Esophagus muscularis mucosa (tissue), 4 donors: ENCODE measurements at places on chromosomes 11 and 22. TPM values are rescaled to one million over a fixed set of nuclear protein-coding genes. Genes with fewer than 3 reads are reported as not detected.

Gene FJX1
- 6.4 TPM for total RNA-seq

Gene ZNRF3
- total RNA-seq: 29.7 TPM

Gene SELENOO
- total RNA-seq: 22.5 TPM

DNA sequence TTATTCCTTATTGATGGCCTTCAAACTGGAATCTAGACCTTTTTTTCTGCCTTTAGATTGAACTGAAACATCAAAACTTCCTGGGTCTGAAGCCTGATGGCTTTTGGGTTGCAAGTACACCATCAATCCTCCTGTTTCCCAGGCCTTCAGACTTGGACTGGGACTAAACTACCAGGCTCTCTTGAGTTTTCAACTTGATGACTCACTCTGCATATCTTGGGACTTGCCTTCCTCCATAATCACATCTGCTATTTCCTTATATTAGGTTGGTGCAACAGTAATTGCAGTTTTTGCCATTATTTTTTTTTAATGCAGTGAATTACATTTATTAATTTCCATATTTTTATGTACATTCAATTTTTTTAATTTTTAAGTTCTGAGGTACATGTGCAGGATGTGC, 7.0 kb downstream of the OR51B5 start:
- DNase-seq: no peak
- no peak overlapping the region for H3K4me3 ChIP-seq
- H3K4me1 ChIP-seq: no peaks in the 10 kb centered on the region
- H3K27me3 ChIP-seq: no peaks in the 10 kb centered on the region

DNA sequence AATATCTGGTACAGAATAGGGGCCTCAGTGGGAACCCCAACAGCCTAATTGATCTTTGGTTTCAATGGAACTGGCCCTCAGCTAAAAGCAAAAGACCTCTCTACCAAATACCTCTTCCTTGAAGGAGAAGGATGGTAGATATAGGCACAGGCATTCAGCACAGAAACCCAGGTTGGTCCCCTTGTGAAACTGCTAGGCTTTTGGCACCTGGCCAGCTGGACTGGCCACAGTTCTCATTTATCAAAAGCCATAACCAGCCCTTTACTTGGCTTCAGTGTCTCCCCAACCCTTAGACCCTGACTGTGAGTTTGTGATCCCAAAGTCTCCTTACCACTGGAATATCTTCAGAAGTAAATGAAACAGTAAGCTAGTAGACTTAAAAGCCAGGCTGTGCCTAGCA, 152.9 kb downstream of the TENM4 start:
- no peaks in the 10 kb centered on the region for H3K4me1 ChIP-seq
- no peaks in the 10 kb centered on the region for H3K36me3 ChIP-seq
- H3K27me3 ChIP-seq: no peaks in the 10 kb centered on the region
- no peak overlapping the region for H3K27ac ChIP-seq
- DNase-seq: no peak
- H3K4me3 ChIP-seq: no peak overlapping the region

GRCh38 chr11:102934735-102935134, 20.8 kb downstream of the MMP13 start:
- no peak overlapping the region for H3K4me3 ChIP-seq
- H3K27me3 ChIP-seq: no peaks in the 10 kb centered on the region
- H3K4me1 ChIP-seq: no peaks in the 10 kb centered on the region

DNA sequence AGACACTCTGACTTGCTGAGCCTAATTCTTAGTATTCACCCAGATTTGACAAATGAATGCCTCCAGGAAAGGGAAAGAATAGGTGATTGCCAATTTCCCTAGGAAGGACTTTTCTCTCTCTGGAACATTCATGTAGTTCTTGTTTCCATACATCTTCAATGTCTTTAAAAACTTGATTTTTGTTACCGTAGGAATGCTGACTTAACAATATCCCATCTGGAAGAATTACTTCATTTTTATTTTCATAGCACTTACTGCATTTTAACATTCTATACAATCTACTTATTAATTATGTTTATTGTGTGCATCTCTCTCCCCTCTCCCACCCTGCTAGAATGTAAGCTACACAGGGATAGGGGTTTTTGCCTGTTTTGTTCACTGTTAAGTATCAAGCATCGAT, 66.6 kb downstream of the SLC5A12 start:
- H3K27ac ChIP-seq: no peak overlapping the region
- no peak for DNase-seq
- no peaks in the 10 kb centered on the region for H3K36me3 ChIP-seq
- no peak overlapping the region for H3K4me3 ChIP-seq
- H3K4me1 ChIP-seq: no peaks in the 10 kb centered on the region
- H3K27me3 ChIP-seq: no peaks in the 10 kb centered on the region

GRCh38 chr11:67275606-67276409, 9.5 kb downstream of the GRK2 start:
- peak overlapping the region; percentile 91 for H3K27ac ChIP-seq
- peaks cover 96% of the 10 kb centered on the region for H3K4me1 ChIP-seq
- H3K27me3 ChIP-seq: no peaks in the 10 kb centered on the region

- H3K27ac ChIP-seq: peak overlapping the region; percentile 82
- H3K4me3 ChIP-seq: peak overlapping the region; percentile 62
- DNase-seq: no peak
- H3K36me3 ChIP-seq: no peaks in the 10 kb centered on the region
- no peaks in the 10 kb centered on the region for H3K27me3 ChIP-seq
Measured at GRCh38 chr11:63915961-63916836, 765 bp downstream of the RCOR2 start.
